MV-4-11 (cell line): ENCODE measurements at places on chromosomes 3 and 15.

DNA sequence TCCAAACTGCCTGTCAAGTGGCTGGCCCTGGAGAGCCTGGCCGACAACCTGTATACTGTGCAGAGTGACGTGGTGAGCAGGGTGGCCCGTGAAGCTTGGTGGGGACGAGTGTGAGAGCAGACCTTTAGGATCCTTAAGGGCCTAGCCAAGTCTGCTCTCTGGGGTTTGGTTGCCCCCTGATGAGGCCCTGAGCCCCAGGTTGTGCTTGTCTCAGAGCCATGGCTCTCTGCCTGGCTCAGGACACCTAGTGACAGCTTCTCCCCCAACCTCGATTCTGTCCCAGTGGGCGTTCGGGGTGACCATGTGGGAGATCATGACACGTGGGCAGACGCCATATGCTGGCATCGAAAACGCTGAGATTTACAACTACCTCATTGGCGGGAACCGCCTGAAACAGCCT, 14.4 kb downstream of the TYRO3 start:
- no peak for DNase-seq

DNA sequence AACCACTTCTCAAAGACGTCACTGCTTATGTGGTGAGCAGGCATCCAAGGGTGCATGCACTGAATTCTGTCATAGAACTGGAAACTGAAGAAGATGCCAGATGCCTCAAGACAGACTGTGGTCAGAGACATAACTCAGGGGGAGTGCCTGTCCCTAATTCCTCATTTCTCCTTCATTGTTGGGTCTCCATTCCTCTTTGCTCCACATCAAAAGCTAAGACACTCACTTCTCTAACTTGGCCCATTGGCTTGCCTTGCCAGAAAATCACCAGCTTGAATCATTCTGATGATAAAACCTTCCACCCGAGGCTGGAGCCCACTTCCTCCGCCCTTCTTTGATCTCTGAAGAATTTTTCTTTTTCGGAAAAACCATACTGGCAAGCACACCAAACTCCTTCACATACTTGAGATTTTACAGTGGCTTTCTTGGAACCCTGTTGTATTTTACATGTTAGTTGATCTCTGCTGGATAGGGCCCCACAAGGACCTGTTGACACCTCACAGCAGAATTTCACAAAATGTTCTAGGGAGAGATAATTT, 69.9 kb downstream of the COL8A1 start:
- no peak for DNase-seq

- no peak for DNase-seq
Observed at GRCh38 chr3:151305060-151305774, 11.4 kb downstream of the GPR87 start.

DNA sequence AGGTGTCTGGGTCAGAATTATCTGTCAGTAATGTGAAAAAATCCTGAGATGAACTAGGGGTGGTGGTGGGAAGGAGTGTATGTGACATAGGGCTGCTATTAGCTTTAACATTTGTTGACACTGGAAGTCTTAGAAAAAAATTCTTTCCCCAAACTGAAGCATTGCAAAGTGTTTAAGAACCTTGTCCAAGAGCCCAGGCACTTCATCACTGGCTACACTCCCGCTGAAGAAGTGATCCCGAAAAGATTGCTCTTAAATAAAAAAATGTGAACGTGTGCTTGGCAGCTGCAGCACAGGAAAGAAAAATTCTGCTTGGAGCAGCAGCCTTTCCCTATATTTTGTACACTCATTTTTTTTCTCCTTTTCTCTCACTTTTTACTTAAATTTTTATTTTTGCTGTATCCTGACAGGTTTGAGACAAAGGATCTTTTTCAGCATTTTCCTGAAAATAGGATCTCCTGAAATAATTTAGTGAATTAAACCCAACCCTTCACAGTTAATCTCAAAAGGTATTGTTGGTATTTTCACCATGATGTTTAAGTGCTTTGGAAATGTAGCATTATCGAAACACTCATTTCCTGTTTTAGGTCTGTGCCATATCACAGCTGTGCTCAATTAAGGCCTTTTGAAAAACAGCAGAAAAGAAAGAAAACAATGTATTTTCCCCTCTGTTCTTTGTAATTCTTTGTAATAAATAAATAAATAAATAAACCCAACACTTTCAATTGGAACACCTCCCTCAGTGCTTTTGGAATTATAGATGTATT, 477.6 kb downstream of the ZNF385D start:
- DNase-seq, result no peak

DNA sequence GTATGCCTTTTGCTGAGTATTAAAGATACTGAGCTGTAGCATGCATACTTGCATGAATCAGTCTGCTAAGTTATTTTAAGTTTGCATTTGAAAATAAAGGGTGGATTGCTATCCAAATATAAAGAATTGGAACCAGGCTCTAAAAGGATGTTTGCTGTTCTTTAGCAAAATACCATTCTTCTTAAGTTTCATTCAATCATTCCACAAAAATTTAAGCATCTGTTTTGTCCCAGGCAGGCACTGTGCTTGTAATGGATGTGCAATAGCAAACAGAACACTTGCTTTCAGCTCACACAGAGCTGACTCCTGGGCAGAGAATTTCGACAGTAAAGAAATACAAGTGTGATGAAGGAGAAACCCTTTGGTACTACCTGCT, 151.1 kb downstream of the PGPEP1L start:
- no peak for DNase-seq

DNA sequence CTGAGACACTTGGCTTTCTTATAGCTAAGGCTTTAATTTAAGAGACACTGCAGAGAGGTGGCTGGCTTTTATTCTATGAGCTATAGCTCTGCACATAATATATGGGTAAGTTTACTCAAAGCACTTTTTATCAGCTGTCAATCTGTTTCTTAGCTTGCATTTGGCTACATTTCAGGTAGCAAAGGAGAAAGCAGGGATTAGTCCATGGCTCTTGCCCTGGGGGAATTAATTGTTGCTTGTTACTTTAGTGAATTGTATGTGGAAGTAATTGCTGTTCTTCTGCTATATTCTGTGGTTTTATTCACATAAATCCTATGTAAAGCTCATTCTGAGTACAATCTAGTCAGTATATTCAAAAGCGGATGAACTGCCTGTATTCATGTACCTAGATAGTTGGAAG, 14.4 kb upstream of the CCDC39 start:
- no peak for DNase-seq

GRCh38 chr3:58514405-58514804, 22.5 kb downstream of the KCTD6 start:
- DNase-seq, result no peak

- no peak for DNase-seq
Observed at GRCh38 chr15:40108061-40108854, 421 bp downstream of the BMF start.

- DNase-seq, result no peak
Observed at GRCh38 chr15:86540840-86541467, 461.3 kb downstream of the AGBL1 start.

GRCh38 chr3:187287256-187287655, 4.3 kb downstream of the MASP1 start:
- no peak for DNase-seq
